PC-3 (cell line): ENCODE measurements at places on chromosomes 6 and 20. TPM values are rescaled to one million over a fixed set of nuclear protein-coding genes. Genes with fewer than 3 reads are reported as not detected.
A peak's percentile ranks its signal among the peaks of the same experiment; 100 is the strongest.

The TSPO2 gene
- not detected in 2 replicates for total RNA-seq

The VGLL2 gene
- not detected in 2 replicates for total RNA-seq

The TLDC2 gene
- not detected in 2 replicates for total RNA-seq

The ADGRB3 gene
- total RNA-seq: 0.11 and 0.23 TPM in 2 replicates

The PRDM13 gene
- total RNA-seq: not detected in 2 replicates

The TUBB1 gene
- total RNA-seq: not detected in 2 replicates

The PRICKLE4 gene
- 0.26 and 1.7 TPM in 2 replicates for total RNA-seq

The PNPLA1 gene
- total RNA-seq: 0.29 TPM in 1 of 2 replicates, not detected in the other

DNA sequence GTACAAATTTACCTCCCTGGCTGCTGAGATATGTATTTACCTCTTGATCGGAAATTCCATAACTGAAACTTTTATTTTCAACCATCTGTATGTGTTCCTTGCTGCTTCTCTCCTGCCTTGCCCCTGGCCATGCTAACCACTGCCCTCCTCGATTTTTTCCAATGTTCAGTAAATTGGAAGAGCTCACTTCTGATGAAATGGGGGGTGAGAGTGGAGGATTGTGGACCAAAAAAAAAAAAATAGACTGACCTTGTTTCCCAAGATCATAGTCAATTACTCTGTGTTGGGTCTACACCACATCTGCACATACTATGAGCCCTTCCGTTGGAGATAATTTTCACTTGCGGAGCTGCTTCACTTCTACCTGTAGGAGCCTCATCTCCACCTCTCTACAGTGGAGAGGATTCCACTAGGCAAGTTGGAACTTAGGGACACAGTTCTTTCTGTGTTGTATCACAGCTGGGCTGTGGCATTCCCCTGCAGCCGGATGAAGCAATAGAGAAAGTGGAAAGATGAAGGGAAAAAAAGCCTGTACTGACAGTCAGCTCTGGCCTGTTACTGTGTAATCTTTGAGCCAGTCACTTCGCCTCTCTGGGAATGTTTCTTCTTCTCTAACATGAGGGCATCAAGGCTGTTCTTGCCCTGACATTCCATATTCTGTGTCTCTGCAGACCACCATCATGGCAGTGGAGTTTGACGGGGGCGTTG lies 1.6 kb downstream of the PSMB9 start:
- H3K27me3 ChIP-seq: no peaks in the 10 kb centered on the region
- H3K27ac ChIP-seq: no peak overlapping the region
- H3K4me1 ChIP-seq: peaks cover 7% of the 10 kb centered on the region

DNA sequence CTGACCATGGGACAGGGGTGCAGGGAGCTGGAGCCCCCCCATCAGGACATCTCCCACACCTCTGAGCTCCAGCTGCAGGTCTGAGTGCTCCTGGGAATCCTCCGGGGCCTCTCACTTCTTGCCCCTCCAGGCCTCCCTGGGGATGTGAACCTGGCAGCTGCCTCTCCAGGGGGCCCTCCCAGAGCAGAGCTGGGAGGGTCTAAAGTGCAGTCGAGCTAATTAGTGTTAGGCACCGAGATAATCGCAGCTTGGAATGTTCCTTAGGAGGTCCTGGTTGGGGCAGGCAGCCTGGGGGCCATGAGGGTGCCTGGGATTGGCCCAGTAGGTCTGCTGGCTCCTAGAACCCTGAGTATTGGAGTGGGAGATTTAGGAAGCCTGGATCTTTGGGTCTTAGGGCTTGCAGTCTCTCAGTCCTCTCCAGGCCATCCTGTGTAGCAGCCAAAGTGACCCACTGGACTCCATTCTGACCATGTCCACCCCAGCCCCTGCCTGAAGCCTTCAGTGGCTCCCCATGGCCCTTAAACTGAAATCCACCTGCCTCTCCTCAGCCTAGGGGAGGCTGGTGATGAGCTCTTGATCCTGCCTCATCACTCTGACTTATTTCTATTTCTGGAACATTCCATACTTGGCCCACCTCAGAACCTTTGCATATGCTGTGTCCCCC lies 26.0 kb downstream of the CEBPB start:
- no peak for DNase-seq
- no peak overlapping the region for H3K4me3 ChIP-seq
- no peaks in the 10 kb centered on the region for H3K36me3 ChIP-seq
- no peaks in the 10 kb centered on the region for H3K27me3 ChIP-seq
- H3K27ac ChIP-seq: no peak overlapping the region

- no peak overlapping the region for H3K27ac ChIP-seq
- DNase-seq: peak; percentile 66
- no peaks in the 10 kb centered on the region for H3K36me3 ChIP-seq
- no peak overlapping the region for H3K4me3 ChIP-seq
- no peaks in the 10 kb centered on the region for H3K27me3 ChIP-seq
- peaks cover 7% of the 10 kb centered on the region; the same call in 1 of the 2 replicates for H3K4me1 ChIP-seq
Measured at GRCh38 chr20:37880726-37881591, 22.0 kb upstream of the VSTM2L start.

DNA sequence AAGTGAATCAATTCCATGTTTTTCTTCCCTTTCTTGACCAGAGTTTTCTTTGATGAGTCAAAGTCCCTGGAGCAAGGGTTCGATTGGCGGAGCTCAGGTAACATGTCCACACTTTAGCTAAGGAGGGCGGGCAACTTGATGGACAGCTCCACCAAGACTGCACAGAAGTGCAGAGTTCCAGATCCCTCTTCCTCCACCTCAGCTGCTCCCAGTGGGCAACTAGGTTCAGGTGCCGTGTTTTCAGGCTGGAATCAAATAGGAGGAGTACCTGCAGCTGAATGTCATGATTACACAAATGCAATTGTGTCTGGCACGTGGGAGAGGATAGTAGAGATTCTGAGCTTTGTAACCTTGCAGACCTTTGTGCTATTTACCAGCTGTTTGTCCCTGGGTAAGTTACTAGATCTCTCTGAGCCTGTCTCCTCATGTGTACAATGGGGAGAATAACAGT lies 1.9 kb upstream of the ELMO2 start:
- no peak overlapping the region for H3K4me3 ChIP-seq
- 0 out of 2 replicates have a peak, but pooled peaks cover 6% of the 10 kb centered on the region for H3K27me3 ChIP-seq
- H3K27ac ChIP-seq: no peak overlapping the region
- peak; percentile 68 for DNase-seq
- no peaks in the 10 kb centered on the region for H3K36me3 ChIP-seq

DNA sequence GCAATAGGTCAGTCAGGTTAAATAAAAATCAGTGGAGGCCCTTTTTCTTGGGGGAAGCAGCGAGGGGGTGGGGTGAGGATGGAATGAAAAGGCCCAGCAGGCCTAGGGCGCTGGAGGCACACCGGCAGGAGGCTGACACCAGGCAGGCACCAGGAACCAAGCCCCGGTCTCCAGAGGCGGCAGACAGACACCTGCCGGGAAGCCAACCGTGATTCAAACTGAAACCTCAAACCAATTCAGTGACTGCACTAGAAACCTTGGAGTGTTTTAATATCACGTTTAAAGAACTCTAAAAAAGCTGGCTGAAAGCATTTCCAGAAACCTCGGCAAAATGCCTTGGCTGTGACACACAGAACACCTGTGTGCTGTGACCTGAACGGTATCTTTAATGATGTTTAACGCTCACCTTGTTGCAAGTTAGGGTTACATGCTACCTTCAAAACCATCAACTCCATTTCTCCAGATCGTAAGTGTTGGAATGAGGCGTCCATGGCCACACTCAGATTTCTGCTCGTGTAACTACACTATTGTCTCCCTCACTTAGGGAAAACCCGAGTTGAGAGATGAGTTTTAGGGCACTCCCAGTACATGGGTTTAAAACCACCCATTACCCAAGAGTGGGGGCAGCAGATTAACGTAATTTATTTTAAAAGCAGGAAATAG lies 27.2 kb downstream of the DIDO1 start:
- H3K4me3 ChIP-seq: no peak overlapping the region
- peaks cover 15% of the 10 kb centered on the region for H3K4me1 ChIP-seq
- no peak for DNase-seq
- H3K36me3 ChIP-seq: peaks cover 40% of the 10 kb centered on the region
- H3K27ac ChIP-seq: no peak overlapping the region
- H3K27me3 ChIP-seq: no peaks in the 10 kb centered on the region

DNA sequence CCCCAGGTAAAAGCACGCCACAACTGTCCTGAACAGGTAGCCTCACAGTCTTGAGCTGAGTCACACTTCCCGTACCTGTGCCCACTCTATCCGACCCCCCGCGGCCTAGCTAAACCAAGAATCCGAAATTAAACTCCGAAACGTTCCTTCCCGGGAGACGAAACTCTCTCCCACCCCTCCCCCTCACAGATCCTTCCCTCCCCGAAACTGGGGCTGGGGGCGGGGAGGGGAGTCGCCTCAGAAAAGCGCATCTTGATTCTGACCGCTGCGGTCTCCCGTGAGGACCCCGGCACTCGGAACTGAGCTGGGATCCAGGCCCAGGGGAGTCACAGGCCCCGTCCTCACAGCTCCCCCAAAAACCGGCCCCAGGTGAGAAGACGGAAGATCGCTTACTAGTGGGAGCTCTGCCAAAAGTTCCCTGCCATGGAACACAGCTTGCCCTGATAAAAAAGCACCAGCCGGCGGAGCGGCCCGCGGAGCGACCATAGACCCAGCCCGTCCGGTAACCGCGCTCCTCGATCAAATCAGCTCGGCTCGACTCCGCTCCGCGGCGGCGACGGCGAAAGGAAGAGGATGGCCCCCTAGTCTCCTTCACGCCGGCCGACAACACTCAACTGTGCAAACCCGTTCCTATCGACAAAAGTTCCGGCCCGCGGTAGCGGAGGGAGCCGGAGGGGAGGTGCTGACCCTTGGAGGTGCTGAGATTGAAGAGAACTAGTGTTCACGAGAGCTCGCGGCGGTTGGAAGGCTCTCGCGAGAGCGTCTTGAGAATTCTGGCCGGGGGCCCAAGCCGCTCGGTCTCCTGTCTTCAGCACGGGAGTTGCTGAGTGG lies at the start of gene CCNC:
CCNC (minus strand) TSS at position 558 of the 831 bp plus-strand sequence; CDS start at position 425, 133 bp downstream.
- no peaks in the 10 kb centered on the region for H3K27me3 ChIP-seq
- peak within 1 kb of the TSS; percentile 94 for H3K4me3 ChIP-seq
- H3K4me1 ChIP-seq: peaks cover 12% of the 10 kb centered on the region; the same call in 1 of the 2 replicates
- peak; percentile 95 for DNase-seq
- no peaks in the 10 kb centered on the region for H3K36me3 ChIP-seq

DNA sequence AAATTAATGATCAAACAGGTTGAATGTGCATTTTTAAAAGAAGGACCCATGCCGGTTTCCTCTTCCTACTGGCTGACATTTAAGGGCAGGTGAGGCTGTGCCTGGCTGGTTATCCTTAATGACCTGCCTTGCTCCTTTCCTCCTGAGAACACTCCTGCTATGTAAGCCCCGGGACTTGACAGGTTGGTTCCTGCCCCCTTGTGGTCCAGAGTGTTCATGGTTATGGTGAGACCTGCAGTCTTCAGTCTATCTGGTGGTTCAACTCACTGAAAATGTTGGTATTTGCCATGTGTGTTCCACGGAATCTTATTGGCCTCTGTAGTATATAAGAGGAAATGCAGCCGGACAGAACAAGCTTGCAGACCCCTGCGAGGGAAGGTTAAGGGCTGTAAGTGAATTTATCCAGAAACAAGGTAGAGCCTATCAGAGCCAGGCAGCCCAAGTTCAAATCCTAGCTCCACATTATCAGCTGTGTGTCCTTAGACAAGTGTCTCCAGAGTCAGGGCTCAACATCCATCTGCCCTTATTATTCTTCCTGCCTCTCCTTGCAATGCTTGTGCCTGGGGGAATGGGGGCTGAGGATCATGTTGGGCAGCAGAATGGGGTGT lies 5.2 kb upstream of the BPIFA3 start:
- no peaks in the 10 kb centered on the region for H3K4me1 ChIP-seq
- no peak overlapping the region for H3K27ac ChIP-seq
- H3K27me3 ChIP-seq: peaks cover 48% of the 10 kb centered on the region
- peak; percentile 69 for DNase-seq
- H3K4me3 ChIP-seq: no peak overlapping the region

GRCh38 chr6:44537306-44538049 lies 150.0 kb downstream of the CDC5L start:
- H3K36me3 ChIP-seq: no peaks in the 10 kb centered on the region
- no peaks in the 10 kb centered on the region for H3K4me1 ChIP-seq
- no peaks in the 10 kb centered on the region for H3K27me3 ChIP-seq
- H3K27ac ChIP-seq: no peak overlapping the region
- no peak for DNase-seq

DNA sequence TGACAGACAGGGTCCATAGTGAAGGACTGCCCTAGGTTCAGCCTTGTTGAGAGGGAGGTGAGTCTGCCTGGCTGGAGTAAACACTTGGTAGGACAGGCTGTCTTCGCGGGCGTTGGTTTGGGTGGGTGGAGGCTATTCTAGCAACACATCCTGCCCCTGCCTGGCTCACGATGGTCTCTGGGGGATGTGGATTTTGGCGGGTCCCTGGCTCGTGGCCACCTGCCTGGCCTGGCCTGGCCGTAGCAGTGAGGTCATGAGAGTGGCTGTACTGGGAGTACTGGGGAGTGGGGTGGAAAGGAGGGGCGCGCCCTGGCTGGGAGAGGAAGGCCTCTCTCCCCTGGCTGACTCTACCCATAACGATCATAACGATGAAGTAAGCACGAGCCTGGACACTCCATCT lies 30.2 kb upstream of the MRPS18A start:
- no peaks in the 10 kb centered on the region for H3K27me3 ChIP-seq
- H3K27ac ChIP-seq: no peak overlapping the region
- H3K4me3 ChIP-seq: no peak overlapping the region
- H3K4me1 ChIP-seq: no peaks in the 10 kb centered on the region
- DNase-seq: no peak
- H3K36me3 ChIP-seq: no peaks in the 10 kb centered on the region

GRCh38 chr6:151757506-151757955 lies 50.0 kb upstream of the ESR1 start:
- no peaks in the 10 kb centered on the region for H3K36me3 ChIP-seq
- H3K27me3 ChIP-seq: no peaks in the 10 kb centered on the region
- no peak for DNase-seq
- H3K27ac ChIP-seq: no peak overlapping the region
- H3K4me1 ChIP-seq: peaks cover 18% of the 10 kb centered on the region
- no peak overlapping the region for H3K4me3 ChIP-seq

GRCh38 chr6:34338811-34339210 lies 53.7 kb downstream of the NUDT3 start:
- no peak overlapping the region for H3K4me3 ChIP-seq
- peaks cover 8% of the 10 kb centered on the region; the same call in 1 of the 2 replicates for H3K36me3 ChIP-seq
- peaks cover 46% of the 10 kb centered on the region for H3K4me1 ChIP-seq
- no peaks in the 10 kb centered on the region for H3K27me3 ChIP-seq
- DNase-seq: no peak

DNA sequence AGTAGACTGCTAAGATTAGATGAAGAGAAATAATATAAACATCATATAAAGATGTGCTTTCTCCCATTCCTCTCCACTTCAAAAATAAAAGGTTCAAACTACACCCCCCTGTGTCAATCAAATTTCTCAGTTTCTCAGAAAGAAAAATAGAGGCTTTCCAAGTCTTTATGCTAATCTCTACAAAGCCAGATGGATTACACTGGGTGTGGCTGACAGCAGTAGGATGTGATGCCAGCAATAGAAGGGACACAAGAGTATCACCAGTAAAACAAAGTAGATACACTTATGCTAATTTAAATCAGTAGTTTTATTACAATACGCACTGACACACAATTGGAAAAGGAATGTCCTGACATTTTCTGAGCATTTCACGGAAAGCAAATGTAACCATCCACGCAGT lies 353.4 kb downstream of the RNGTT start:
- H3K36me3 ChIP-seq: no peaks in the 10 kb centered on the region
- no peak overlapping the region for H3K27ac ChIP-seq
- no peak for DNase-seq
- H3K4me1 ChIP-seq: no peaks in the 10 kb centered on the region
- no peak overlapping the region for H3K4me3 ChIP-seq
- no peaks in the 10 kb centered on the region for H3K27me3 ChIP-seq

- peak overlapping the region; percentile 31; the same call in 1 of the 2 replicates for H3K27ac ChIP-seq
Measured at GRCh38 chr6:144297511-144298100, 12.5 kb downstream of the UTRN start.
